ENCODE measurements at places on chromosomes 3 and 15. TPM values are rescaled to one million over a fixed set of nuclear protein-coding genes. Genes with fewer than 3 reads are reported as not detected.

Gene BCL2A1
- not detected for total RNA-seq

Gene LOXL1
- total RNA-seq: 36.6 TPM

Gene EHD4
- total RNA-seq: 21.1 TPM

Gene DUOX2
- 1.9 TPM for total RNA-seq

Gene CYP1A2
- total RNA-seq: not detected

Gene NANOGP8
- 0.24 TPM for total RNA-seq

Gene P2RY14
- under 0.01 TPM for total RNA-seq

Gene ZNF620
- total RNA-seq: 0.64 TPM

Gene CCR8
- total RNA-seq: not detected

Gene KIF7
- total RNA-seq: 1.2 TPM

Gene FETUB
- not detected for total RNA-seq

Gene RASGRP1
- 2.7 TPM for total RNA-seq

Gene LSAMP
- total RNA-seq: under 0.01 TPM

Gene CKMT1A
- 17.3 TPM for total RNA-seq

Gene LRIG1
- total RNA-seq: 7.2 TPM

Gene MYO9A
- 38.6 TPM for total RNA-seq

Gene GATM
- 2.6 TPM for total RNA-seq

Gene GAP43
- total RNA-seq: not detected

Gene STRA6
- 0.96 TPM for total RNA-seq

Gene ACAN
- total RNA-seq: not detected

Gene TICRR
- total RNA-seq: 0.21 TPM

Gene PCOLCE2
- total RNA-seq: 1.1 TPM

Gene CAMKV
- total RNA-seq: not detected

Gene NR2E3
- not detected for total RNA-seq
